ENCODE measurements at places on chromosomes 3 and 15. TPM values are rescaled to one million over a fixed set of nuclear protein-coding genes. Genes with fewer than 3 reads are reported as not detected.

Gene PLAAT1
- 0.26 TPM for total RNA-seq

Gene IP6K1
- total RNA-seq: 42.7 TPM

GRCh38 chr15:75058127-75058905 lies 34.9 kb downstream of the PPCDC start:
- no peak overlapping the region for H3K4me3 ChIP-seq
- no peak for DNase-seq
- H3K4me1 ChIP-seq: no peaks in the 10 kb centered on the region
- no peaks in the 10 kb centered on the region for H3K27me3 ChIP-seq

DNA sequence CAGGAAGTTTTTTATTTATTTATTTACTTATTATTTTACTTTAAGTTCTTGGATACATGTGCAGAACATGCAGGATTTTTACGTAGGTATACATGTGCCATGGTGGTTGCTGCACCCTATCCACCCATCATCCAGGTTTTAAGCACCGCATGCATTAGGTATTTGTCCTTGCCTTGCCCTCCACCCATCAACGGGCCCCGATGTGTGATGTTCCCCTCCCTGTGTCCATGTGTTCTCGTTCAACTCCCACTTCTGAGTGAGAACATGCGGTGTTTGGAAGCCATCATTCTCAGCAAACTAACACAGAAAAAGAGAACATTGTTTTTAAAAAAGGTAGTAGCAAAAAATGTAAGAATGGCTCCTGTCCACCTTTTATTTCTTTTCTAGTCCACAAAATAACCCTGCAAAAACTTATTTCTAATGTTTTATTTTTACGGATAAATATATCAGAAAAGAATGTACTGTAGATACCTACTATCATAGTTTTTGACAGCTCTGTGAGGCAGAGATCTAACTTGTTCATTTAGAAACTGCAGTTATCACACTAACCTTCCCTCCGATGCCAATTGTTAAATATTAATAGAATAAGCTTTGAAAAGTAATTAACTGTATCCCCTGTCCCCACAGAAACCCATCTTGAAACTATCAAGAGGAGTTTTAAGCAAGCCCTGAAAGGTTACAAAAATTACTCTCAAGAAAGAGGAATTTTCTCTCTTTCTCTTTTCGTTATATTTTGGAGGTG lies 189.2 kb downstream of the LPP start:
- H3K27me3 ChIP-seq: no peaks in the 10 kb centered on the region
- no peaks in the 10 kb centered on the region for H3K36me3 ChIP-seq
- no peak for DNase-seq
- H3K4me3 ChIP-seq: no peak overlapping the region
- H3K27ac ChIP-seq: no peak overlapping the region

- no peaks in the 10 kb centered on the region for H3K4me1 ChIP-seq
- no peak overlapping the region for H3K27ac ChIP-seq
- H3K36me3 ChIP-seq: no peaks in the 10 kb centered on the region
- no peak overlapping the region for H3K4me3 ChIP-seq
- H3K27me3 ChIP-seq: no peaks in the 10 kb centered on the region
Observed at GRCh38 chr3:29582273-29582672, 301.4 kb downstream of the RBMS3 start.

DNA sequence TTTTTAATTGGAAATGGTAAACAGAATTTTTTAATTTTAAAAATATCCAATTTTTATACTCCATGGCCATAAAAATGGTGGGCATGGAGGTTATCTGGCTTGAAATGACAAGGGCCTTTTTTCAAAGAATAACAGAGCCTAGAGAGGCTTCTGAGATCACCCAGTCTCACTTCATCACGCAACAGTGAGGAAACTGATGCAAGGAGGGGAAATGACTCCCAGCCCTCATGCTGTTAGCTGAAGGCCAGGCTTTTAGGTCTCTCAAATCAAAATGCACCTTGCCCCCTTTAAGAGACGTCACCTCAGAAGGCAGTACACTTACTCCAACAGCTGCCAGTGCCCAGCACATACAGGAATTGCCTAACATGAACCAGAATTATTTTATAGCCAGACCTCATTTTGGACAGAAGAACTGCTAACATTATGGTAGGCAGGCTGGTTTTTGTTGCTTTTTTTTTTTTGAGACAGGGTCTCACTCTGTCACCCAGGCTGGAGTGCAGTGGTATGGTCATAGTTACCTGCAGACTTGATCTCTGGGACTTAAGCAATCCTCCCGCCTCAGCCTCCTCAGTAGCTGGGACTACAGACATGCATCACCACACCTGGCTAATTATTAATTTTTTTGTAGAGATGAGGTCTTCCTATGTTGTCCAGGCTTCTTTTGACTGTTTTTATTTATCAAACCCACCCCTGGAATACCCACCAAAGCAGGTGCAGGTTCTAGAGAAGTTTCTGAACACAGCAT lies 9.1 kb downstream of the RAB43 start:
- no peaks in the 10 kb centered on the region for H3K27me3 ChIP-seq
- no peaks in the 10 kb centered on the region for H3K36me3 ChIP-seq
- no peak for DNase-seq
- H3K4me3 ChIP-seq: no peak overlapping the region
- H3K27ac ChIP-seq: no peak overlapping the region
